ENCODE measurements at places on chromosomes 12 and 14. TPM values are rescaled to one million over a fixed set of nuclear protein-coding genes. Genes with fewer than 3 reads are reported as not detected.

- DNase-seq, result peak; percentile 18
- H3K27ac ChIP-seq, result peak overlapping the region; percentile 71
- no peaks in the 10 kb centered on the region for H3K27me3 ChIP-seq
- peak overlapping the region; percentile 78 for H3K4me3 ChIP-seq
- no peaks in the 10 kb centered on the region for H3K4me1 ChIP-seq
Measured at GRCh38 chr12:3077572-3078081, 448 bp downstream of the TSPAN9 start.

DNA sequence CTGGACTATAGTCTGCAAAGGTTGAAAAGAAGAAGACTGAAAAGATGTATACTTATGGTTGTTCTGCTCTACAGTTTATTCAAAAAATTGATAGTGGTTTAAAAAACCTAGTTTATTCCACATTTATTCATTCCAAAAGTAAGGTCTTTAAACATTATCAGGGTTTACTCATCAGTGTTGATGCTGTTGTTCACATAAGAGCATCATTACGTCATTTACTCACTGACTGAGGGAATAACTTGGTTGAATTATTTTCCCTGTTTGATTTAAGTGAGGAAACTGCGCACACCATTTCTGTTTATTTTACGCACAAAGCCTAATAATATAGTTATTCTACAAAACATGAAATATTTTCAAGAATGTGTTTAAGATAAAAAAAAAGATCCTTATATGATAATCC is 303.1 kb upstream of the PRKD1 start:
- H3K27ac ChIP-seq, result no peak overlapping the region
- no peak overlapping the region for H3K4me3 ChIP-seq
- no peaks in the 10 kb centered on the region for H3K27me3 ChIP-seq
- no peak for DNase-seq
- no peaks in the 10 kb centered on the region for H3K4me1 ChIP-seq

DNA sequence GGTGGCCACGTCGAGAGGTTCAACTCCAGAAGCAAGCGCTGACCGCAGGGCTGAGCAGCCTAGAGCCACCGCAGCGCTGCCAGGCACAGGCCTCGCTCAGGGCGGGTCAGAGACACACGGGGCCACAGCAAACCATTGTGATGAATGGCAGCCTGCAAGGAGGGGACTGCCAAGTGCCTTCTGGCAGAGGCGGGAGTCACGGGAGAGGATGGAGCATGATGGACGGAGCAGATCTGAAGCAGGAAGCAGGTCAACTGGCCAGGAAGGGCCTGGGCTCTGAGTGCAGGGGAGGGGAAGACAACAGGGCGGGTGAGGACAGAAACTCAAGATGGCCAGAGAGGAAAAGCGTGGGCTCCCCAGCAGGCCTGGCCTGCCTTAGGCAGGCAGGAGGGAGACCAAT is 49.8 kb downstream of the CDC42BPB start:
- H3K4me3 ChIP-seq, result no peak overlapping the region
- no peaks in the 10 kb centered on the region for H3K27me3 ChIP-seq
- H3K36me3 ChIP-seq, result peaks cover 42% of the 10 kb centered on the region
- H3K27ac ChIP-seq, result no peak overlapping the region
- no peaks in the 10 kb centered on the region for H3K4me1 ChIP-seq

- H3K4me1 ChIP-seq, result no peaks in the 10 kb centered on the region
- H3K36me3 ChIP-seq, result no peaks in the 10 kb centered on the region
- H3K27ac ChIP-seq, result no peak overlapping the region
Measured at GRCh38 chr14:103220134-103220981, 97.1 kb downstream of the TNFAIP2 start.

GRCh38 chr12:84605983-84606382 is 306.6 kb downstream of the SLC6A15 start:
- H3K4me3 ChIP-seq, result no peak overlapping the region
- DNase-seq, result no peak
- no peaks in the 10 kb centered on the region for H3K4me1 ChIP-seq
- no peaks in the 10 kb centered on the region for H3K36me3 ChIP-seq

- H3K27me3 ChIP-seq, result no peaks in the 10 kb centered on the region
- no peak overlapping the region for H3K27ac ChIP-seq
- no peak overlapping the region for H3K4me3 ChIP-seq
- H3K4me1 ChIP-seq, result no peaks in the 10 kb centered on the region
Measured at GRCh38 chr14:42192738-42193653, 586.3 kb downstream of the LRFN5 start.

GRCh38 chr14:89481196-89481595 is 64.2 kb upstream of the FOXN3 start:
- no peaks in the 10 kb centered on the region for H3K36me3 ChIP-seq
- no peaks in the 10 kb centered on the region for H3K27me3 ChIP-seq
- no peak for DNase-seq

DNA sequence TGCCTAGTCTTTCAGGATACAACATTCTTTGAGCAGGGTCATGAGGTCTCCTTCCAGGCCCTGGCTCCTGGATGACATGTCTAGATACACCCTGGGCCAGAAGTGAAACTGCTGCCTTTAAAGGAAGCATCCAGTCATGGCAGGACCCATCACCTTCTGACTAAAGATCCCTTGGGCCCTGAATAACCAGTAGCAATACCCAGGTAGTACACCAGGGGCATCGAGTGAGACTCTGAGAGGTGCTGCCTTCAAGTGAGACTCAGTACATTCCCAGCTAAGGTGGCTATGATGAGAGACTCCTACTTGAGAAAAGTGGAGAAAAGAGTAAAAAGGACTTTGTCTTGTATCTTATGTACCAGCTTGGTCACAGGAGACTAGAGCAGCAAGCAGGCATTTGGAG is 23.5 kb downstream of the OR6C68 start:
- H3K27me3 ChIP-seq, result no peaks in the 10 kb centered on the region
- H3K4me3 ChIP-seq, result no peak overlapping the region
- DNase-seq, result no peak
- H3K27ac ChIP-seq, result no peak overlapping the region
- H3K36me3 ChIP-seq, result no peaks in the 10 kb centered on the region

DNA sequence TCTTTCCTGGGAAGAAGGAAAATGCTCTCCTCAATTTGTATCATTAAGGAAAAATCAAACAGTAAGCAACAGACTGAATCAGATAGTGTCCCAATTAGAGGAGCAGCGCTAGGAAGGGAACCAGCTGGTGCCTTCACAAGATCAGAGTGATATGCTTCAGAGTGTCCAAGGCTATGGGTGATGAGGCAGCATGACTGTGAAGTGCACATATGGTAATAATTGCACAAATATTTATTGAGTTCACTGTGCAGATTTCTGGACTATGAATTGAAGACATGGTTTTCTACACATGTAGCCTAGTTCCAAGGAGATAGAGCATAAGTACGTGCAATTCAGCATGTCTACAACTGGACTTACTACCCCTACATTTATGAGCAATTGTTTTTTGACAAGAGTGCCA is 78.8 kb upstream of the EVL start:
- no peak for DNase-seq
- H3K4me3 ChIP-seq, result no peak overlapping the region
- no peak overlapping the region for H3K27ac ChIP-seq
- no peaks in the 10 kb centered on the region for H3K4me1 ChIP-seq

DNA sequence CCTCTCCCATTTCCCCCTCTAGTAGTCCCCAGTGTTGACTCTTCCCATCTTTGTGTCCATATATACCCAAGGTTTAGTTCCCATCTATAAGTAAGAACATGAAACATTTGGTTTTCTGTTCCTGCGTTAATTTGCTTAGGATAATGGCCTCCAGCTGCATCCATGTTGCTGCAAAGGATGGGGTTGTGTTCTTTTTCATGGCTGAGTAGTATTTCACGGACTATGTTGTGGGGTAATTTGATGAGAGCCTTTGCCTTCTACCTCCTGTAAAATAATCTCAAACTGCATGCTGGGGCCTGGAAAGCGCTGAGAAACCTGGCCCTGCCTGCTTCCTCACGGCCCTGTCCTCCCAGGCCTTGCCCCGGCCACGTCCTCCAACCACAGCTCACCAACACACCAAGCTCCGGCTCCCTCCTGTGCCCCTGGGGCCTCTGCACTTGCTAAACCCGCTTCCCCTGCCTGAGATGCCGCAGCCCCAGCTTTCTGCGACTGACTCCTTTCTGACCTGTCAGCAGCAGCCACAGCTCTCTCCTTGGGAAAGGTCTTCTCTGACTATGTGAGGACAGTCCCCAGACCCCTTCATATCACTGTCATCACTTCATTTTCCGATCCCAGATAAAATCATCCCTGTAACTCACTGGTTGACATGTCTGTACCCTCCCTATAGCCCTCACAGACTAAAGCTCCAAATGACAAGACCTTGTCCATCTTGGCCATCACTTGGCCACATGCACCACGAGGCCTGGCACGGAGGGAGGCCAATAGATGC is 19.8 kb downstream of the ITPK1 start:
- H3K27me3 ChIP-seq, result no peaks in the 10 kb centered on the region
- DNase-seq, result no peak
- no peaks in the 10 kb centered on the region for H3K4me1 ChIP-seq
- H3K4me3 ChIP-seq, result no peak overlapping the region
- no peak overlapping the region for H3K27ac ChIP-seq

DNA sequence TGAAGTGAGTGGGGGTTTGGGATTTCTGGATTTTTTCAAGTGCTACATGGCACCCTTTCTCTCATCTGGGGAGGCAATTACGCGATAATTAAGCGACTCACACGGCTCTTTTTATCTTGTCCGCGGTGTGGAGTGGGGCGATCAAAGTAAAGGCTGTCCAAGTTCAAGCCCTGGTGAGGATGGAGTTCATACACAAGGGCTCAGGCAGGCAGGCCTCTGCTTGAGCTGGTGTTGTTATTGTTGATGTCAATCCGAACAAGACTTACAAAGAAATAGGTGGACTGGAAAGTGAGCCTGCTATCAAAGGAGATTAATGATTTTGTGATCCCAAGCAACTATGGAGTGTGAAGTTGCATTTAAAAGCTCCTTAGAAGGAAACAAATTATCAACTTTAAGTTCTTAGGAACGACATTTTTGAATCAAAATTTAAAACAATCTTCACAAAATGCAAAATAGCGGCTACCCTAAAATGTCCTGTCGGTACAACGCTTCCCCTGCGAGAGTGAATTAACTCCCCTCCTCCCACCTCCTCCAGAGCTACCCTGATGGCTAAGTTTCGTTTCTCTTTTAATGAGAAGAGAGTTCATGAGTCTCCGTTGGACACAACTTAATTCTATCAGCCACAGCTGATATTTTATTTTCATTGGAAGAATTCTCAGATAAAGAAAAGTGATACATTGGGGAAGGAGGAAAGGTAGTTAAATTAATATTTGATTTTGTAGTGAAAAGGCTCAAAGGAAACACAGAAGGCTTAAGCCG is 5.9 kb downstream of the FOXA1 start:
- no peak for DNase-seq
- H3K36me3 ChIP-seq, result no peaks in the 10 kb centered on the region
- H3K4me1 ChIP-seq, result peaks cover 10% of the 10 kb centered on the region
- no peak overlapping the region for H3K27ac ChIP-seq
- peak overlapping the region; percentile 54 for H3K4me3 ChIP-seq
- no peaks in the 10 kb centered on the region for H3K27me3 ChIP-seq

- H3K4me1 ChIP-seq, result no peaks in the 10 kb centered on the region
- H3K27me3 ChIP-seq, result no peaks in the 10 kb centered on the region
- no peak for DNase-seq
- H3K27ac ChIP-seq, result peak overlapping the region; percentile 95
- peak overlapping the region; percentile 57 for H3K4me3 ChIP-seq
Measured at GRCh38 chr12:31729705-31730104, 884 bp upstream of the AMN1 start.

- H3K27me3 ChIP-seq, result no peaks in the 10 kb centered on the region
- no peaks in the 10 kb centered on the region for H3K4me1 ChIP-seq
- H3K4me3 ChIP-seq, result no peak overlapping the region
- DNase-seq, result no peak
- H3K36me3 ChIP-seq, result no peaks in the 10 kb centered on the region
- no peak overlapping the region for H3K27ac ChIP-seq
Measured at GRCh38 chr12:45745861-45746277, 16.4 kb downstream of the ARID2 start.

DNA sequence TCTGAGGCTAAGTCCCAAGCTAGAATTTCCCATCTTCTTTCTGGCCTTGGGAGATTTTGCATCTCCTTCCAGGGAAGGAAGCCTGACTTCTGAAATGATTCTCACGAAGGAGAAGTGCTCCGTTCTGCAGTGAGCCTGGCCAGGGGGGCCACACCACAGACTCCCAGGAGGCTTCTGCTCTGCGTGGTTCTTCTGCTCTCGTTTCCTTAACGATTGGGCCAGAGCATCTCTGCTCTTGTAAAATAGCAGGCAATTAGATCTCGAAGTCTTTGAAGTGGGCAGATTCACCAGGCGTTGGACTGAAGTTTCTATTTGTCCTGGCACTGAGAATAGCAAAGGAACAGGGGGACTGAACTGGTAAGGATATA is 6.7 kb upstream of the BATF start:
- H3K4me1 ChIP-seq, result peaks cover 4% of the 10 kb centered on the region
- DNase-seq, result no peak
- no peak overlapping the region for H3K27ac ChIP-seq
- no peaks in the 10 kb centered on the region for H3K36me3 ChIP-seq

GRCh38 chr14:97946240-97946639 is 1149.1 kb downstream of the VRK1 start:
- H3K27ac ChIP-seq, result no peak overlapping the region
- H3K27me3 ChIP-seq, result no peaks in the 10 kb centered on the region
- H3K4me1 ChIP-seq, result no peaks in the 10 kb centered on the region
- no peak for DNase-seq
- H3K4me3 ChIP-seq, result no peak overlapping the region

GRCh38 chr12:101763246-101763931 is 24.1 kb upstream of the SYCP3 start:
- DNase-seq, result no peak
- no peak overlapping the region for H3K27ac ChIP-seq
- H3K4me3 ChIP-seq, result no peak overlapping the region

GRCh38 chr12:59020073-59020946 is 100.0 kb upstream of the LRIG3 start:
- DNase-seq, result no peak
- H3K4me3 ChIP-seq, result no peak overlapping the region
- H3K27ac ChIP-seq, result no peak overlapping the region
- no peaks in the 10 kb centered on the region for H3K4me1 ChIP-seq

GRCh38 chr12:89353823-89354611 is 1.7 kb upstream of the DUSP6 start:
- H3K27ac ChIP-seq, result peak overlapping the region; percentile 99
- peak; percentile 61 for DNase-seq
- no peaks in the 10 kb centered on the region for H3K4me1 ChIP-seq
- H3K27me3 ChIP-seq, result no peaks in the 10 kb centered on the region
- no peaks in the 10 kb centered on the region for H3K36me3 ChIP-seq

DNA sequence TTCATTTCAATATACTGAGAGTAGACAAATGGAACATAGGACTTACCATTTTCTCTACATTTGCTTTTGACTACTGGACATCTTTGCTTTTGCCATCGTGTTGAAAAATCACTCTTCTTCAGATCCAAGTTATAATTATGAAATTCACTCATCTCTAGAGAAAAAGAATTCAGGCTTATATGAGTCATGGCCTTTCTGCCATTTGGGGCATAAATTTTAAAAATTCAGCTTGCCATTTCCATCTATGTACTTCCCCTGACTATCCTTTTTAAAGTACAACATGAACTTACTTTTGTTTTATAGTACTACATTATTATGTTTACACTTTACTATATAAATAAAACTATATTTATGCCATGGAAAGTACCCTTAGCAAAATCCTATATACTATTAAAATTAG is 3.0 kb downstream of the KLRK1 start:
- no peak for DNase-seq
- no peak overlapping the region for H3K4me3 ChIP-seq
- H3K27ac ChIP-seq, result no peak overlapping the region
- H3K27me3 ChIP-seq, result no peaks in the 10 kb centered on the region
- H3K4me1 ChIP-seq, result no peaks in the 10 kb centered on the region

The FAM90A1 gene
- total RNA-seq, result not detected

The B3GNT4 gene
- total RNA-seq, result not detected

The PPP1R1A gene
- total RNA-seq, result 1.1 TPM

The LRP10 gene
- total RNA-seq, result 250 TPM

The GUCY2C gene
- 25.6 TPM for total RNA-seq

The KRT74 gene
- not detected for total RNA-seq

The TWF1 gene
- total RNA-seq, result 126 TPM
